ENCODE measurements at places on chromosomes 3 and 15.

DNA sequence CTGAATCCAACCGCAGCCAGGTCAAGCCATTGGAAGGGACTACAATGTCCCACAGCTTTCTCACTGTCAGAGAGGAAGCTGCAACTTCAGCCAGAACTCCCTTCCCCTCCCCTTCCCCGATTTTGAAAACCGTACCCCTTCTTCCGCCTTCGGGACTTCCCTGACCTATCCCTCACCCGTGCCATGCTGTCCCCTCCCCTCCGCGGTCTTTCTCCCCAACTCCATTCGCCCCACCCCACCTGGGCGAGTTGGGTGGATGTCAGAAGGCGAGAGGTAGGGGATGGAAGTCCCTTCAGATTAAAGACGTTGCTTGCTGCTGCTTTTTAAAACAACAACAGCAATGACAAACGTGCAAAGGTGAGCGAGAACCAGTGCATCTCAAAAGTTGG is 723 bp downstream of the CPNE4 start:
- no peak for DNase-seq

DNA sequence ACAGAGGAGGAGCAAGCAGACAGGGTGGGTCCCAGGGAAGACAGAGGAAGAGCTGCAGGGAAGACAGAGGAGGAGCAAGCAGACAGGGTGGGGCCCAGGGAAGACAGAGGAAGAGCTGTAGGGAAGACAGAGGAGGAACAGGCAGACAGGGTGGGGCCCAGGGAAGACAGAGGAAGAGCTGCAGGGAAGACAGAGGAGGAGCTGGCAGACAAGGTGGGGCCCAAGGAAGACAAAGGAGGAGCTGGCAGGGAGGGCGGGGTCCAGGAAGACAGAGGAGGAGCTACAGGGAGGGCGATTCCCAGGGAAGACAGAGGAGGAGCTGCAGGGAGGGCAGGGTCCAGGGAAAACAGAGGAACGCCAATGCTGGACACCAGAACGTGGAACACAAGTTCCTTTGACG is 66.5 kb downstream of the PLXNA1 start:
- DNase-seq = no peak

DNA sequence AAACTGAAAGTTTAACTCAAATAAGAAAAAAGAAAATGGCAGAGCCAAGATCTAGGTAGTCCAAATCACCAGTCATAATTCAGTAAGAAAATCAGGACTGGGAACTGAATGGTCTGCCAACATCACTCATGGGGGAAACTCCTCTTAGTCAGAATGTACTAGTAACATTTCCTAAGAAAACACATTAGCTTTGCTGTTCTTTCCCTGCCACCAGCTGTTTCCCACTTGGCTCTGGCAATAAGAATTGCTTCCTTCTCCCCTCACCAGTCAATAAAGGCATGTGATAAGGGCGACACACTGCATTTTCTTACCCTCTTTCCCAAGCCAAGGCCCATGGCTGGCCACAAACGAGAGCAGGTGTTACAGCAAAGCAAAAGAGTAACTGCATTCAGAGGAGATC is 46.1 kb downstream of the PIK3R4 start:
- no peak for DNase-seq

- DNase-seq = no peak
Observed at GRCh38 chr3:158769549-158769948, 32.3 kb upstream of the MFSD1 start.

DNA sequence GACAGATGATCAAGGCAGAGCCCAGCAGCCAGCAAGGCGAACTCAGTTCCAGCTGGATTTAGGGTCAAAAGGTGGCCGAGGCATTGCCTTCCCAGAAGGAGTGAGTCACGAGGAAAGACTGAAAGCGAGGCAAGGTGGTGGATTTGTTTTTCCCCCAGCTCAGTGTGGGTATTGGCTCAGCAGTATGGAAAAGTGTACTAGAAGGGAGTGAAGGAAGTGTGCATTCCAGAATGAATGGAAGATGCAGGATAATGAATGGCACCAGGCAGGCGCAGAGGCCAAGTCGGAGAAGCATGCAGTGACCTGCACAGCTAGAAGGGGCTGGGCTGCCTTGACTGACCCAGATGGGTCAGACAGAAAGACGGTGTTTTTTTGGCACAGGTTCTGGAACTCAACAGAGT is 46.3 kb downstream of the FOXP1 start:
- DNase-seq = no peak

DNA sequence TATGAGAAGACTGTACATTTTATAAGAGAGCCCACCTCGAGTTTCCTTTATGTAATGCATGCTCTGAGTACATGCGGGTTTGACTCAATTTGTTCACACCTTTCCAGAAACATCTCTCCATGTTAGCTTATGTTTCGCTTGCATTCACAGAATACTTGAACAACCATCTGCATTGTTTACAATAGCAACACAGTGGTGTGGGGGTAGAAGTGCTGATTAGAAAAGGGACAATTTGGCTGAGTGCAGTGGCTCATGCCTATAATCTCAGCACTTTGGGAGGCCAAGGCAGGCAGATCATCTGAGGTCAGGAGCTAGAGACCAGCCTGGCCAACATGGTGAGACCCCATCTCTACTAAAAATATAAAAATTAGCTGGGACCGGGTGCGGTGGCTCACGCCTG is 60.9 kb downstream of the NCEH1 start:
- no peak for DNase-seq

DNA sequence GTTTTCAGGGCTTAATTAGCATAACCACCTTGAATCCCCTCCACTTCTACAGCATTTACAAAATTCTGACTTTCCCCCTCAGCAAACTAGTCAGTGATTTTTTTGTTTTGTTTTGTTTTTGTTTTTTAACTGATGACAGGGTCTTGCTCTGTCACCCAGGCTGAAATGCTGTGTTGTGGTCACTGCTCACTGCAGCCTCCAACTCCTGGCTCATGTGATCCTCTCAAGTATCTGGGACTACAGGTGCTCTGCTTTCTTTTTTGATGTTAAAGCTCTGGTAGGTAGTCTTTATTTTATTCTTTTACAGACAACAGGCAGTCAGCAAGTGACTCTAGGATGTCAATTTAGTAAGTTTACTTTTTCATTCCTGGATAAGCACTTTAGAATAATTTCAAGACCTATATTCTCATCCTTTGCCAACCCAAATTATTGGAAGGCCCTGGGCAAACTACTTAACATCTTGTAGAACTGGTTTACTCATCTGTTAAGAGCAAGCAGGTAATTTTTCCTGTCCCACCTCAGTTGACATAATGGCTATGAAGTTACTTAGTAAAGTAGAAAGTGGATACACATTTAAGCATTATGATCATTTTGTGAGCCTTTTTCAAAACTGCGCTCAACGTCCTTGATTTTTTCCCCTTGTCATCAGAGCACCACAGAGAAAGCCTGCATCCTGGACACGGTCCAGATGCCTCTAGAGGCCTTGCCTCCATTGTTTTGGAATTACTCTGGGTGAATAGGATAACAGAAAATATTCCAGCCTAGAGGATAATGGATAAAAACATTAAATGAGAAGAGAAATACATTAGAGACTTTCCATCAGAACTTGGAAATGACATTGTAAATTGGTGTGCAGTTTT is 69.9 kb upstream of the NDUFB4 start:
- DNase-seq = no peak

GRCh38 chr15:71785996-71786395 is 24.4 kb upstream of the NR2E3 start:
- DNase-seq = no peak

DNA sequence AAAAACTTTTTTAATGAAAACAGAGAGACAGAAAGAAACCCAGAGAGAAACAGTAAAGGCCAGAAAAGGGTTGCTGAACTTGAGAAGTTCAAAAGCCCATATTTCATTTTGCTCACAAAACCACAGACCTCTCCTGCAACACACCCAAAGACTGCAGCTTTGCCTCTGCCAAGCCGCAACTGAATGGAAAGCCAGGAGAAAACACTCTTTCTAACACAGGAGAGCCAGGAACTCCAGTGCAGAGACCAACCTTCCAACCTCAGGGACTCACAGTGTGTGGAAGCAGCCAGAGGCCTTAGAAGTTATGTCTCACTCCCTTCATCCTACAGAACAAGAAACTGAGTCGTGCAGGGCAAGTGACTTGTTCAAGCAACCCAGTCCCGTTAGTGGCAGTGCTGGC is 163.1 kb upstream of the HES1 start:
- DNase-seq = no peak

GRCh38 chr3:17407576-17407975 is 334.9 kb downstream of the TBC1D5 start:
- DNase-seq = no peak

DNA sequence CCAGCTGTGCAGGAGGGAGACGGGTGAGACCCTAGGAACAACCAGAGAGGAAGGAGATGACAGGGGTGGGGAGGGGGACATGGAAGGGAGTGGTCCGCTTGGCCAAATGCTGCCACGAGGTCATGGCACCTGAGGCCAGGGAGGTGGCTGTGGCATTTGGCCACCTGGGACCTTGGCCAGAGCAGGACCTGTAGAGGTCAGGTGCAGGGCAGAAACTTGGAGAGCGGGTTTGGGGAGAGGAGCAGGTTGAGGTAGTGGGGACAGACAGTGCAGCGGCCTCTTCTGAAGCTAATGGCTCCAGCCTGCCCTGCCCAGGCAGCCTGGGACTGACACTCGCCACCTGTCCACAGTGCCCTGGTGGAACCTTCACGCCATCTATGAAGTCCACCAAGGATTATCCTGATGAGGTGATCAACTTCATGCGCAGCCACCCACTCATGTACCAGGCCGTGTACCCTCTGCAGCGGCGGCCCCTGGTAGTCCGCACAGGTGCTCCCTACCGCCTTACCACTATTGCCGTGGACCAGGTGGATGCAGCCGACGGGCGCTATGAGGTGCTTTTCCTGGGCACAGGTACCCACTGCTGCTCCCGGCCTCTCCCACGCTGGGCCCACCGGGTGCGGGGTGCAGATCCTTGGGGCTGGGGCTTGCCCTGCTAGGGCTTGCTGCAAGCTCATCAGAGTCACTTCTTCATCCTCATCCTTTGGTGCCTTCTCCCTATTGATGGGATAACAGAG is 7.0 kb upstream of the GNAT1 start:
- DNase-seq = no peak

- no peak for DNase-seq
Observed at GRCh38 chr3:178300441-178300959, 235.7 kb upstream of the KCNMB2 start.

GRCh38 chr15:31155151-31155550 is 53.6 kb upstream of the TRPM1 start:
- no peak for DNase-seq
